Gastrocnemius medialis (tissue), 4 donors: ENCODE measurements at places on chromosomes 6 and 20. TPM values are rescaled to one million over a fixed set of nuclear protein-coding genes. Genes with fewer than 3 reads are reported as not detected.

DNA sequence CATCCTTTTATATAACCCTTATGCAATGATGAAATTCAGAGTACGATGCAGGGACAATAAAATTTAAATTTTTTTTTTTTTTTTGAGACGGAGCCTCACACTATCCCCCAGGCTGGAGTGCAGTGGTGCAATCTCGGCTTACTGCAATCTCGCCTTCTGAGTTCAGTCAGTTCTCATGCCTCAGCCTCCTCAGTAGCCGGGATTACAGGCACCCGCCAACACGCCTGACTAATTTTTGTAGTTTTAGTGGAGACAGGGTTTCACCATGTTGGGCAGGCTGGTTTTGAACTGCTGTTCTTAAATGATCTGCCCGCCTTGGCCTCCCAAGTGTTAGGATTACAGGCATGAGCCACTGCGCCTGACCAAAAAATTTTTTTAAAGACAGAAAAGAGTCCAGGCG lies 15.2 kb downstream of the MTO1 start:
- H3K36me3 ChIP-seq: peaks cover 90% of the 10 kb centered on the region
- no peak overlapping the region for H3K27ac ChIP-seq
- H3K27me3 ChIP-seq: no peaks in the 10 kb centered on the region
- no peaks in the 10 kb centered on the region for H3K4me1 ChIP-seq

- H3K36me3 ChIP-seq: no peaks in the 10 kb centered on the region
- no peaks in the 10 kb centered on the region for H3K4me1 ChIP-seq
- H3K27me3 ChIP-seq: no peaks in the 10 kb centered on the region
- H3K4me3 ChIP-seq: no peak overlapping the region
- no peak overlapping the region for H3K27ac ChIP-seq
- DNase-seq: no peak
These were observed 89.9 kb upstream of the MYLIP start for GRCh38 chr6:16038938-16039337.

Gene CD83
- total RNA-seq: 0.56 TPM

DNA sequence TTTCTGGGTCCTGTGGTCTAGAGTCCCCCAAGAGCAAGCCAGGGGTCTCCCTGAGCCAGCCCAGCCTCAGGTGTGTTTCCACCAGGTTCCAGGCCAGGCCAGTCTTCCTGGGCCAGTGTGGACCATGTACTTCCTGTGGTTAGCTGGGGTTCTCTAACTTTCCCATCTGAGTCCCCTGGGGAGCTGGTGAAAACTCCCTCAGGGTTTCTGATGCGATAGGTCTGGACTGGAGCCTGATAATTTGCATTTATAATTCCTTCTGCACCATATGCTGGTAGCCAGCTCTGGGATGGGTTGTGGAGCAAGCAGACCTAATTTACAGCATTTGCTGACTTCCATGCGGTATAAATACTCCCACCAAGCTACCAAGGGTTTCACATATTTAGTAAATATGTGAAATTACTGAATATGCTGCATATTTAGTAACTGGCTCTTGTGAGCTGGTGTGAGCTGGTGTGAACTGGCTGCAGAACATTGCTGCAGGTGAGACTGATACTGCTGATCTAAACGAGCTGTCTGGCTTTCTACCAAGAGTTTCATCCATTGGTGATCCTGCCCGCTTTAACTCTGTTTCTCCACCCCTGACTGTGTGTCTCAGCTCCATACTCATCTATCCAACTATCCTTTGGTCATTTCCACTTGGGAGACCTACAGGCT lies 62.6 kb downstream of the RIN2 start:
- H3K36me3 ChIP-seq: no peaks in the 10 kb centered on the region
- DNase-seq: no peak
- peaks cover 37% of the 10 kb centered on the region for H3K4me1 ChIP-seq
- H3K27me3 ChIP-seq: no peaks in the 10 kb centered on the region
- no peak overlapping the region for H3K4me3 ChIP-seq

DNA sequence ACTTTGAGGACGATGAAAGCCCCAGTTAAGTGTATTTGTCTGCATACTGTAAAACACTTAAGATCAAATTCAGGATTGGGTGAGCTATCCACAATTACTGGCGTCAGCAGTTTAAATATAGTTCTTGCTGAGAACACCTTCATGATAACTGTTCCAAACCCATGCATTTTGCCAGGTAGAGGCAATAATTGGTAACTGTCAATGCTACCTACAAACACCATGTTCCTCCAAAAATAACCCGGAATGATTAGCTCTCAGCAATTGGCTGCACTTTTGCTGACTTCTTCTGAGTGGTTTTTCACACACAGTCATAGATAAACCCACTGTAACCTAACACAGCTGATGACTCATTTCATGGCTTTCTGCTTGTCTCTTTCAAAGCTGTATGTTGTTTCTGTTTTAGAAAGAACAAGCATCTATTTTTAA lies 1358.6 kb upstream of the GJE1 start:
- peak overlapping the region; percentile 43 for H3K27ac ChIP-seq
- no peaks in the 10 kb centered on the region for H3K27me3 ChIP-seq
- no peaks in the 10 kb centered on the region for H3K36me3 ChIP-seq
- H3K4me1 ChIP-seq: peaks cover 18% of the 10 kb centered on the region
- DNase-seq: no peak

DNA sequence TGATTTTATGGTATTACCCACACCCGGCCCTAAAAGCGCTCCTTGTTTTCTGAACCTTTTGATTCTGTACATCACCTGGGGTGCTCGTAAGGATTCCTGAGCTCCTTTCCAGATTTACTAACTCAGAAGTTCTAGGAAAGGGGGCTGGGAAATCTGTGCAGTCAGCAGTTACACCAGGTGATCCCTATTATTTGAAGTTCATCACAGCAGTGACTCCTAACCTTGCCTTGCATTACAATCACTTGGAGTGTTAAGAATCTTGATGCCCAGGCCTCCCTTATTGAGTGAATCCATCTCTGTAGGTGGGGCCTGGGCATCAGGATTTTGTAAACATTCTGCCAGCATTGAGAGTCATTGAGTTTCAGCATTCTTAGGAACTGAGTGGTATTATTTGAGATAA lies 44.7 kb downstream of the BMP6 start:
- no peaks in the 10 kb centered on the region for H3K27me3 ChIP-seq
- H3K27ac ChIP-seq: no peak overlapping the region
- no peaks in the 10 kb centered on the region for H3K4me1 ChIP-seq
- no peak overlapping the region for H3K4me3 ChIP-seq
- no peak for DNase-seq

Gene OR12D3
- total RNA-seq: not detected

DNA sequence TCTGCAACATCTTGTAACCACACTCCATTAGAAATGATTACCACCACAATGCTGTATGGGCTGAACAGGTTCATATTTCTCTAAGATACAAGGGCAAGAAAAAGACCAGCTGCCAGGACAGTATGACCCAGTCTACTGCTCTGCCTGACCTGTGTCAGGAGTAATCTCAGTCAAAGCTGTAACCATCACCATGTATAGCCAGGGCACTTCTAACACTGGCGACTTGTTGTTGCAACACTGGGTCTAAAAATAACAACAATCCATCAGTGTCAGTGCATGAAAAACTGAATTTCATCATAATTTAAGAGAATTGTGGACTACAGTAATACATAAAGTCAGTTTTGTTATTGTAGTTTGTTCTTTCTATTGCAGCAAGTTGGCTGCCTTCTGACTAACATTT lies 738.6 kb upstream of the ADGRB3 start:
- H3K36me3 ChIP-seq: no peaks in the 10 kb centered on the region
- no peaks in the 10 kb centered on the region for H3K4me1 ChIP-seq
- H3K4me3 ChIP-seq: no peak overlapping the region
- no peak for DNase-seq
- H3K27me3 ChIP-seq: no peaks in the 10 kb centered on the region

Gene SMLR1
- total RNA-seq: not detected

DNA sequence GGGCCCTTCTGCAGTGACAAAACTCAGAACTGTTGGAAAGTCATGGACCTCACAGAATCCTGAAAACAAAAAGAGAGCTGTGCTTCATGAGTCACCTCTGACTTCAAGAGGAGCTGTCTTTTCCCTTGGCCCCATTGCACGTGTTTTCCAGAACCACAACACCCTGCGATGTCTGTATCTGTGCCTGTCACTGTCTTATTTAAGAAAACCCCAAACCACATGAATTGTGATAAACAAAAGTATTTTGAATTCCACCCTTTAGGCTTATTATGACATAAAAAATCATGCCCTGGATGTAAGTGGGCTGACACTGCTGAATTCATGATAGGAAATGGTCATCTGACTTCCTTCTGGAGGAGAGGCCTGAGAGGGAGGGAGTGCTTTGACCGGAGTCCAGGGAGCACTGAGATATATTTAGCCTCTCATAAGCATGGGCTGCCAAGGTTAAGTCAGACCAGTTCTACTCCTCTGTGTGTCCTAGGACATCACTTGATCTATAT lies 96.4 kb upstream of the DUSP22 start:
- H3K36me3 ChIP-seq: no peaks in the 10 kb centered on the region
- no peak overlapping the region for H3K4me3 ChIP-seq
- peaks cover 13% of the 10 kb centered on the region for H3K4me1 ChIP-seq
- H3K27ac ChIP-seq: no peak overlapping the region
